ENCODE measurements at places on chromosomes 7 and 10.
A peak's percentile ranks its signal among the peaks of the same experiment; 100 is the strongest.

DNA sequence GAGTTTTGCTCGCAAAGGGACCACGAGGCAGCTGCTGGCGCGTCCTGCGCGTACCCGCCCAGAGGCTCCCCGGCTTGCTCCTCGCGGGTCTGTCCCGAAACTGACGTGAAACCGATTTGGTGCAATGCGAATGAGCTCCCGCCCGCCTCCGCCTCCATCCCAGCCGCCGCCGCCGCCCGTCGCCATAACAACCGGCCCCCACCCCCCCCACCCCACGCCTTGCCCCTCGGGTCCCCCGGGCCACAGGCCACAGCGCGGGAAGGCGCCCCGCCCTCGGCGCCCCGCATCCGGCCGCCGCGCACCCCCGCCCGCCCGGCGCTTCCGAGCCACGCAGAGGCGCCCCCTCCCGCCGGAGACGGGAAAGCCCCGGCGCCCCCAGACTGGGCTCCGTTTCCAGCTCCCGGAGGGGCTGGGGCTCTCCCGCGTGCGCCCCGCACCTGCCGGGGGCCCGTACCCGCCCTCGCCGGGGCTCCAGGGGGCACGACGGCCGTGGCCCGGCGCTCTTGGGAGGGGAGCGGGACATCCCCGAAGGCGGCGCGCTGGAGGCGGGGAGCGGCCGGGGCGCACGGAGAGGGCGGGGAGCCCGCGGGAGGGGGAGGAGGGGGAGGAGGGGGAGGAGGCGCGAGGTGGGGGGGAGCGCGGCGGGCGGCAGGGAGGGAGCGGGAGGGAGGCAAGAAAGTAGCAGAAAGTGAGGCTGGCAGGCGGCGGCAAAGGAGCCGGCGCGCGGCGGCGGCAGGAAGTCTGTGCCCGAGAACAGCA lies at the start of gene CAMK1D:
TSS of gene CAMK1D (plus strand) at position 678 of the 759 bp plus-strand sequence.
- DNase-seq: peak; percentile 78

GRCh38 chr7:37833107-37833817 lies 15.1 kb upstream of the NME8 start:
- DNase-seq: peak; percentile 37

GRCh38 chr7:92306153-92306552 lies 60.4 kb downstream of the ANKIB1 start:
- no peak for DNase-seq

- peak; percentile 60 for DNase-seq
Measured at GRCh38 chr7:55140221-55140940, 121.6 kb downstream of the EGFR start.

- no peak for DNase-seq
Measured at GRCh38 chr7:11833431-11833830, 1.4 kb upstream of the THSD7A start.

DNA sequence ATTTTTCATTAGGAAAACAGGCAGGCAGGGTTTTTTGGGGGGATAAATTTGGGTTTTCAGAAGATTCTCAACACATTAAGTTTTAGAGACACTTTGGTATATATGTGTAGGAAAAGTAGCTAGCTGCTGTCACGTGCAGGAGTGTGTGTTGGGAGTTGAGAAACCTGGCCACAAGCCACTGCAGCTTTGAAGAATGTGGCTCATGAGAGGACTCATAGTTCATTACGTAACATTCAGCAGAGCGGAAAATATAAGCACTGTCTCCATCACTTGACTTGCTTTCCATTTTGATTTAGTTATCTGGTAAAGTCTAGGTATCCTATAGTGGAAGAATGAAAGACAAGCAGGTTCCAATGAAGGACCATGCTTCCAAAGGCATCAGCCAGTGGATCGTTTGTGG lies 31.2 kb downstream of the SMNDC1 start:
- peak; percentile 67 for DNase-seq

DNA sequence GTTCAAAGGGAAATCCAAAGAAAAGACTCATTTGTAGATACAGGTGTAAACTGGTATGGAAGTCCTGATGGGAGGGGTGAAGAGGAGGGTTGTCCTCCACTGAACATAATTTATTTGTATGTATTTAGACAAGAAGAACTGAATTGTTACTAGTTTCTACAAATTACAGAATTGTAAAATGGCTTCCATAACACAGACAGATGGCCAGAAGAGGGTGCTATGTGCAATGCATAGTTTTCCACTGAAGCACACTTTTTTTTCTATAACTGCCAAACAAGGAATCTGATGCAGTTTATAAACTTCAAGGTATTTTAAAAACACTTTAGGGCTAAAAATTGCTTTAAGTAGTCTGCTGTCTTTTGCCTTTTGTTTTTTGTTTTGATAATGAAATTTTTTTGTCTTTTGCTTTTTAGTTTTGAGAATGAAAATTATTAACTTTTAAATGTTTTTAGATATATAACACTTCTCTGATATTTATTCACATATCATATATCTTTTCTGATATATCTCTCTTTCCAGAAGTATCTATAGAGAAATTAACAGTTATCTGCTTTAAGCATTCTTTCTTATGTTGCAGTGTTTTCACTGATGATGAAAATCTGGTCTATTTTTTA lies 58.5 kb downstream of the PHYHIPL start:
- no peak for DNase-seq

DNA sequence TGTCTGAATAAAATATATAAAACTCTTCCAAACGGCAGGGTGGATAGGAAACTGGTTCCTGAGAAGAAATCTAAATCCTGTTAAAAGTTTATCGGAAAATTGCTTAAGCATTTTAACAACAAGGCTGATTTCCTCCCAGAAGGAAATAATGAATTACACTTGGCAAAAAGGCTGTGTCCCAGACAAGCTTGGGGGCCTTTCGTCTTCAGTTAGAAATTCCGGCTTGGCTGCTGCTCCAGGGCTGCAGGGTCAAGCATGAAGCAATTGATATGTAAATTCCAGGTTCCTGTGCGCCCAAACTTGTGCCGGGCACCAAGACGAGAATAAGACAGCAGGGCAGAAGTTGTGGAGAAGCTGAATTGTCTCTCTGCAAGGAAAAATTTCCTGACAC lies 38.0 kb upstream of the LBX1 start:
- no peak for DNase-seq

DNA sequence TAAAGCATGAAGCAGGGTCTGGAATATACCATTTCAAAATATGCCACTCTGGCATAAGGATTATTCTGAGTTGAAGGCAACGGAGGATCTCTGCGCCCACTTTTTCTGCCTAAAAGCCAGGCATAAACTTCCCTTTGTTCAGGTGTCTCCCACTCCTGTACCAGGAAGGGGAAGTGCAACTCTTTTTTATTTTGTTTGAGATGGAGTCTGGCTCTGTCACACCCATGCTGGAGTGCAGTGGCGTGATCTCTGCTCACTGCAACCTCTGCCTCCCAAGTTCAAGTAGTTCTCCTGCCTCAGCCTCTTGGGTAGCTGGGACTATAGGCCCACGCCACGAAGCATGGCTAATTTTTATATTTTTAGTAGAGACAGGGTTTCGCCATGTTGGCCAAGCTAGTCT lies 18.2 kb downstream of the SVIL start:
- DNase-seq: no peak

- no peak for DNase-seq
Measured at GRCh38 chr10:85900061-85900460, 466.5 kb downstream of the GRID1 start.

- DNase-seq: no peak
Measured at GRCh38 chr10:5527332-5528200, 2.8 kb downstream of the CALML3 start.

DNA sequence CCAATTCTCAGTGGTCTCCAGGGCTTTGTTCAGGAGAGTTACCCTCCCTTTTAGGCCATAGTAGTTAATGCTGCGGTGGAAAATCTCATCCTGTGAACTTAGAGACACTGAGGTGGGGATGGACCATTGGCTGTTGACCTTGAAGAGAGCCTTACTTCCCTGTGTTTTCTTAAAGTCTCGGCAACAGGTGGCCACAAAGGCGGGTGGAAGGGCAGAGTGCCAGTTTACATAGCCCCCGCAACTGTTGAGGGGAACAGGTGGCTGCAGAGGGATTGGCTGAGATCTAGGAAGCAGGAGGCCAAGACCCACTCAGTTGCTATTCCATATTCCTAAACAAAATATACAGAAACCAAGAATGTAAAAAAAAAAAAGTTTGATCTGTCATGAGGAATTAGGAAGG lies 160.6 kb downstream of the ST7 start:
- no peak for DNase-seq

DNA sequence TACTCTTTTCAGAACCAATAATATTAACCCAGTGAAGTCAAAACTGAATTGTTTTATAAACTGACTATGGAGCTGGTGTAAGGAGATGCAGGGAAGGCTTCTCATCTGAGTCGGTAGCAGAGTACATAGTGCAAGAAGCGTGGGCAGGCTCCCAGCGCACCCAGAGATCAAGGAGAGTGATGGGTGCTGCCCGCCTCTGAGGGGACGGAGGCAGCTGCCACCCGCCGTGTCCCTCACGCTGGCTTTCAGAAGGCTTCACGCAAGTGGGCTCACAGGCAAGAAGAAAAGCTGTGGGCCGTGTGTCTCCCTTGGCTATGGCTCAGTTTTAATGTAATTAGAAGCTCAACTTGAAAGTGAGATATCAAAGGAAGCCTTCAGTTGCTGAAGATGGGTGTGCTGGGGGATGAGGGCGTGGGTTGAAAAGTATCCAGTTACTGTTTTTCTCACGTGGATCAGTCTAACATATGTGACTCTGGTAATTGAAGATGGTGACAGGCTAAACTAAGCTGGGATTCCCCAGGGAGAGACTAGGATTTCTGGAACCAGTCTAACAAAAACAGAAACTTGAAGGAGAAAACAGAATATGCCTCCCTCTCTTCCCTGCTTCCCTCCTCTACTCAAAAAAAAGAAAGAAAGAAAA lies 159.9 kb downstream of the MGMT start:
- DNase-seq: no peak

DNA sequence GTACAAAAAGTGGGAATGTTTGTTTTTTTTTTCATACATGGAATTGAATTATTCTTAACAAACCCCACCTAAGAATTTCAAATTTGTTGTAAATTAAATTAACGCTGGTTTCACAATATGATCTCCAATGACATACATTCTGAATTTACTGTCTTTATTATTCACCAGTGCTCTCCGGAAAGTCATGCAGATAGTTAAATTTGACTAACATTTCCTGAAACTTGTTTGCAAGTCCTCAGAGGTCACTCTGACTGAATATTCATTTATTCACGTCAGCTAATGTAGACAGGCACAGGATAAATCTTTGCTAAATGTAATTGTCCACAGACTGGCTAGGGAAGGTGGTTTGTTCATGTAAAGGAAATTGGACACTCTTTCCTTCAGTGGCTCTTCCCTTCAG lies 730.4 kb downstream of the PHTF2 start:
- DNase-seq: no peak

DNA sequence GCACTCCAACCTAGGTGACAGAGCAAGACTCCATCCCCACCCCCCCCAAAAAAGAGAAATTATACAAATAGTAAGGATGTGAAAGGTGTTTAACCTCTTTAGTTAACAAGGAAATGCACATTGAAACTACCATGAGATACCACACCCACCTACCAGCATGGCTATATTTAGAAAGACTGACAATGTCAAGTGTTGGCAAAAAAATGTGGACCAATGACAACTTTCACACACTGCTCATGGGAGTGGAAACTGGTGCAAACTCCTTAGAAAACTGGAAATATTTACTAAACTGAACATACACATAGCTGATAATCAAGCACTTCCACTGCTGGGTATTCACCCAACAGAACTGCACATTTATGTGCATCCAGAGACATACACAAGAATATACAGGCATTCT lies 23.3 kb upstream of the NRF1 start:
- no peak for DNase-seq

GRCh38 chr7:41110186-41110585 lies 592.7 kb downstream of the INHBA start:
- no peak for DNase-seq

GRCh38 chr7:12162415-12163113 lies 48.5 kb upstream of the TMEM106B start:
- DNase-seq: no peak

DNA sequence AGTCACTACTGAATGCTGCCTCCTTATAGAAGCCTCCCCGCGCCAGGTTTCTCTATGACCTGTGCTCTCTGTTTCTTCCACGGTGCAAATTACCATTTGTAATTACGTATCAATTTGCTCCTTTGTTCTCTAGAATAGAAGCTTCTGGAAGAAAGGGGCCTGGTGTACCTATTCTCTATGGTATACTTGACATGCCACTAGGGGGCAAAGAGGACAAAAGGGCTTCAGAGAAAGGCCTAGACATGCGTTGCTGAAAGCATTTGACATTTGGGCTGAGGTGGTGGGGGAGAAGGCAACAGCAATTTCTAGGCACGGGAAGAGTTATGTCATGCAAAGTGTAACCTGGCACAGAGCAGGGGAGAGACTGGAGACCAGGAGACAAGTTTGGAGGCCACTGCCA lies 148.7 kb downstream of the WDR11 start:
- DNase-seq: no peak

- DNase-seq: no peak
Measured at GRCh38 chr10:65032867-65033769, 1511.9 kb downstream of the REEP3 start.

- DNase-seq: no peak
Measured at GRCh38 chr7:142868986-142869415, 14.1 kb downstream of the EPHB6 start.

- no peak for DNase-seq
Measured at GRCh38 chr10:80544316-80544953, 6.7 kb downstream of the SH2D4B start.

GRCh38 chr10:44046605-44047004 lies 338.3 kb downstream of the CXCL12 start:
- DNase-seq: no peak

DNA sequence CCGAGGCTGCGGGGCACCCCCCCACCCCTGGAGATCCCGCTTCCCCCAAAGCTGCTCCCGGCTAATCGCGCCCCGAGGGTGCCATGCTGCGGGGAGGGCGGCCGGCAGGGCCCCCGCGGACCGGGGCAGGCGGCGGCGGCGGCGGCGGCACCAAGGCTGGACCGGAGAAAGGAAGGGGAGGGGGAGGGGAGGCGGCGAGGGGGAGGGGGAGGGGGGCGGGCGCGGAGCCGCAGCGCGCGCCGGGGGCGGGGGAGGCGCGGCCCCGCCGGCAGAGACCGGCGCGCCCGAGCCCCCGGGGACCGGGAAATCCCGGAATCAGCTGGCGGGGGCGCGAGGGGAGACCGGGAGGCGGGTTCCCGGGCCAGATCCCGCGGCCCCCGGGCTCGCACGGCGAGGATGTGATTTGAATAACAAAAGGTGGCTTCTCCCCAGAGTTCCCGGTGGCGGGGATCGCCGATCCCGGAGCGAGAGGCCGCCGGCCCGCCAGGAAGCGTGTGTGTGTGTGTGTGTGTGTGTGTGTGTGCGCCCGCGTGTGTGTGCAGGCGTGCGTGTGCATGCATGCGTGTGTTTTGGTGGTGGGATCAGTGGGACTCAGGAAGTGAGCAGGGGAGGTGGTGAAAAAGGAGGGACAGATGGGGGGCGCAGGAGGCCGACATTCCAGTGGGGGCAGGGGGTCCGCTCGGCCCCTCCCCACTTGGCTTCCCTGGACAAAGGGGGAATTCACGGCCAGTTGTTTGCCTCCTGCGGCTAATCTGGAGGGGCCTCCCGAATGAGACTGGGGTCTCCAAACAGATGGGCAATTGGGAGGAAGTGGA lies 99.5 kb downstream of the HIP1 start:
- DNase-seq: peak; percentile 64
